ENCODE measurements at places on chromosomes 7 and 10.

DNA sequence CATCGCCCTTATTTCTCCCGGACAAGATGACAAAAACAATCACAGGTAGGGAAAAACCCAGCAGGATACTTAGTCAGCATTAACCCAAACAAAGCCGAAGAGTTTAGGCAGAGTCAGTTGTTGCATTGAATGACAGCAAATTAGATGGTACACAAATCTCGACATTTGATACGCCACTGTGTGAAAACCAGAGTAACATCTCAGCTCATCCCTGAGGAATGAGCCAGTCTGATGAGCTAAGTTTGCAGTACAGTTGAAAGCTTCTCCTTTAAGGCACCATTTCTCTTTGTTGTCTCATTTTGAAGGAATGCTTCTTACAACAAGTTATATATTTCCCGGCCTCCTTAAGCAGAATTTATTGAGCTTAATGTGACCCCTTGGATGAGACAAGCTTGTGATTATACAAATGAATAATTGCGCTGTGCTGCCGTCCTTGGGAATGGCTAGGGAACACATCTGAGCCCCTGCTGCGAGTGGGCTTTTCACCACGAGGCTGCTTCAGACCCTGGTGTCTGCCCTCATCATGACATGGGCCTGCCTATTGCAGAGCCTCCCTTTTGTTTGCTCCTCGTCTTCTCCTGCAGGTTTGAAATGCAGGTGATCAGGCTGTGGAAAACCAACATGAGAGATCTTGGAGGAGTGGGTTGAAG, 137.3 kb downstream of the CELF2 start:
- peak; percentile 43 for DNase-seq

DNA sequence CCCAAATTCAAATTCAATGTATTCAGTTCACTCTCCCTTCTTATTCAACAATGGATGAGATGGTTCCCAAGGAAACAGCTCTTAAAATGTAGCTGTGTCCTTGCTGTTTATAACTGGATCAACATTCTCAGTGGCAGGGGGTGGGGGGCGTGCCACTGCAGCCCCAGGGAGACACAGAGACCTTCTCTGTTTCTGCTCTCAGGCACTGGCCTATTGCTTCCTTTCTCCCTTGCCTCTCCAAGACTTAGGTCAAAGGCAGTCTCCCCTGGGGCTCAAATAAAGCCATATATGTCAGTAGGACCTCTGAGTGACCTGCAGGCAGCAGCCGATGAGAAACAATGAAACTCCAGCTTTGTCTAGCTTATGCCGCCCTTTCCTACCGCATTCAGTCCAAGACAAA, 20.7 kb downstream of the VSTM4 start:
- peak; percentile 36 for DNase-seq

- DNase-seq: no peak
Observed at GRCh38 chr7:21497072-21497471, 45.8 kb upstream of the DNAH11 start.

DNA sequence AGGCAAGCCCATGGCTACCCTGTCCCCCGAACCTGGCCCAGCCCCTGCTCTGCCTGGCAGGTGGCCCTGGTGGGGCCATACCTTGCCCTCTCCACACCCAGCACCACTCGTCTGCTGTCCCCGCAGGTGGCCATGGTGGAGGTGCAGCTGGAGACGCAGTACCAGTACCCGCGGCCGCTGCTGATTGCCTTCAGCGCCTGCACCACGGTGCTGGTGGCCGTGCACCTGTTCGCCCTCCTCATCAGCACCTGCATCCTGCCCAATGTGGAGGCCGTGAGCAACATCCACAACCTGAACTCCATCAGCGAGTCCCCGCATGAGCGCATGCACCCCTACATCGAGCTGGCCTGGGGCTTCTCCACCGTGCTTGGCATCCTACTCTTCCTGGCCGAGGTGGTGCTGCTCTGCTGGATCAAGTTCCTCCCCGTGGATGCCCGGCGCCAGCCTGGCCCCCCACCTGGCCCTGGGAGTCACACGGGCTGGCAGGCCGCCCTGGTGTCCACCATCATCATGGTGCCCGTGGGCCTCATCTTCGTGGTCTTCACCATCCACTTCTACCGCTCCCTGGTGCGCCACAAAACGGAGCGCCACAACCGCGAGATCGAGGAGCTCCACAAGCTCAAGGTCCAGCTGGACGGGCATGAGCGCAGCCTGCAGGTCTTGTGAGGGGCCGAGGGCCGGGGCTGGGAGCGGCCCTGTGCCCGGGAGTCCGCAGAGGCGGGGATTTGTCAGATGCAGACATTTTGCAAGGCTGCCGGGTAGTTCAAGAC, 13.2 kb downstream of the ORAI2 start:
- DNase-seq: no peak

DNA sequence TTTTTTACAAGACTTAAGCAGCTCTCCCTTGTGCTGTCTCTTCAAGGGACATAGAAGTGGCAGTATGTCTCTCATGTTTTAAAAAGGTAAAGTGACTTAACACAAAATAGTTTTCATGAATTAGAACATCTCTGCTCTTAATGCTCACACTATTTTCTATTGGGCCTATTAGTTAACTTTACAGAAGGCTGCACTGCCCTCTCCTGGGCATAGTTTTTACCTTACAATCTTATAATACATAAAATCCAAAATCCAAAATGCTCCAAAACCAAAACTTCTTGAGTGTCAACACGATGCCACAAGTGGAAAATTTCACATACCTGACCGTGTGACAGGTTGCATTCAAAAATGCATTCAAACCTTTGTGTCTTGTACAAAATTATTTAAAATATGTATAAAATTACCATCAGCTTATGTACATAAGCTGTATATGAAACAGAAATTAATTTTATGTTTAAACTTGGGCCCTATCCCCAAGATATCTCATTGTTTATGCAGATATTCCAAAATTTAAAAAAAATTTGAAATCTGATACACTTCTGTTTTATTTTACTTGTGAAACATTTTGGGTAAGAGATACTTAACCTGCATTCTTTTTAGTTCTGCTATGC, 25.8 kb downstream of the TES start:
- DNase-seq: peak; percentile 60

DNA sequence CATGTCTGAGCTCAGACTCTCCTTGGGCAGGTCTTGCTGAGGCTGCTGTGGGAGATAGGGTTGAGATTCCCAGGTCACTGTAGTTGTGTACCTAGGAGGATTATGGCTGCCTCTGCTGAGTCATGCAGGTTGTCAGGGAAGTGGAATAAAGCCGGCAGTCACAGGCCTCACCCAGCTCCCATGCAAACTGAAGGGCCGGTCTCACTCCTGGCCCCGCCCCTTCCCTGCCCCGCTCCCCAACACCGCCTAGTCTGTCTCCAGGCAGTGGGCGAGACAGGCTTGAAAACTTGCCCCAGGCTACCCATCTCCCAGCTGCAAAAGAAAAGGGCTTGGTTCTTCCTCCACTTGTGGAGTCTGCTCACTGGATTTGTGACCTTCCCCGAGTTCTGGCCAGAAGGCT, 41.6 kb upstream of the SDHAF3 start:
- DNase-seq: no peak

GRCh38 chr7:55591282-55591931, 19.1 kb upstream of the VOPP1 start:
- no peak for DNase-seq

GRCh38 chr7:139748373-139748765, 29.4 kb downstream of the HIPK2 start:
- DNase-seq: no peak

- DNase-seq: no peak
Observed at GRCh38 chr7:87003872-87004798, 55.3 kb downstream of the ELAPOR2 start.

DNA sequence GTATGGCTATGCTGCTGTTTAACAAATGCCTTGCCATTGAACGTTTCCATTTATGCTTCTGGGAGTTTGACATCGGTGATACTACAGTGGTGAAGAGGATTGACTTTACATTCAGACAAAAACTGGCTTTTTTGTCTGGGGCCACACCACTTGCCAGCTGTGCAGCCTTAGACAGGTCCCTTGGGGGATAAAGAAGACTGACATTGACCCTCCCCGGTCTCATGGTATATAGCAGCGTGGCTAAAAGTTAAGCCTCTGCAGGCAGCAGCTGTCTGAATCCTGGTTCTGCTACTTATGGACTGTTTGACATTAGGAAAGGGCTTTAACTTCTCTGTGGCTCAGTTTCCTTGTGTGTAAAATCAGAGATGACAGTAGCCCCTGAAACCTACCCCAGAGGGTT, 42.0 kb upstream of the PTF1A start:
- DNase-seq: no peak

- DNase-seq: no peak
Observed at GRCh38 chr7:18354108-18355085, 141.2 kb upstream of the HDAC9 start.

DNA sequence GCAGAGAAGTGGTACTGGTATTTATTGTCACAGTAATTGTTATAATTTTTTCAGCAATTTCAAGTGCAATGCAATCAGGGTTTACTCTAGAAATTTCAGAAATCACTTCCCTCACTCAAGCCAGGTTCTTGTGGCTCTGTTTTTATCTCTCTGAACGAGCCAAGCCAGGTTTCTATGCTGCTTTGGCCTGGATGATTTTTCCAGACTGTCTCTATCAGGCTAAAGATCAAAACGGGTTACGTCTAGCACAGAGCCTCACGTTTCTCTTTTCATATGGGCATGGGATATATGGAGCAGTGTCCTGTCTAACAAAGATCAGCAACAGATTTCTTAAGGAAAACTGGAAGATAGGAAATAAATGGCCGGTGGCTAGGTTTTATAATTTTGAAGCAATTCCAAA, 1105.3 kb downstream of the NRG3 start:
- no peak for DNase-seq

DNA sequence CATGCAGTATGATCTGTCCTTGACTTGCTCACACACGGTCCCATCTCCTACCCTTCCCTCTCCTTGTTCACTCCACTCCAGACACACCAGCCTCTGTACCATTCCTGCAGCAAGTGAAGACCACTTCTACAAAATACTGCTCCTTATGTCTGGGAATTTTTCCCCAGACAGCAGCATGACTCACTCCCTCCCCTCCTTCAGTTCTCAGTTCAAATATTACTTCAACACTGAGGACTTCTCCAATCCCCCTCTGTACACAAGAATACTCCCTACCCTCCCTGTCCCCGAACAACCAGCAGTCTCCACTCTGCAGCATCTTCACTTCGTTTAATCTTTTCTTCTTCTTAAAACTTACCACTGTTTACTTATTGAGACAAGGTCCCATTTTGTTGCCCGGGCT, 474.0 kb downstream of the GPAM start:
- no peak for DNase-seq

- no peak for DNase-seq
Observed at GRCh38 chr7:41685684-41686083, 17.2 kb downstream of the INHBA start.

DNA sequence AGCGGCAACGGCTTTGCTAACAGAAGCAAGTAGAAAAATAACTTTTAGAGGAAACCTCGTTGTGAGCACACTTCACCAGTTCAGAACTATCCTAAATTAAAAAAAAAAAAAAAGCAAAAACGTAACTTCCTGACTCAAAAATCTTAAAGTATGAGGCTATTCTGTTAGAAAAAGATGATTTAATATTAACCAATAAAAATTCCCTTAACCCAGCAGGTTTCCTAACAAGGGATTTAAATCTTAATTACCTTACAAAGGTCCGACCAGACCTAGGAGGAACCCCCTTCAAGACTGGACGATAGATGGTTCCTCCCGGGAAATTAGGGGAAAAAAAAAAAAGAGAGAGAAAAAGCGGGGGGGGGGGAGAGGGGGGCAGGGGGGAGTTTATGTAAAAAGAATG, 22.9 kb upstream of the CHST3 start:
- no peak for DNase-seq

- no peak for DNase-seq
Observed at GRCh38 chr10:57579926-57580325, 687.8 kb downstream of the IPMK start.

DNA sequence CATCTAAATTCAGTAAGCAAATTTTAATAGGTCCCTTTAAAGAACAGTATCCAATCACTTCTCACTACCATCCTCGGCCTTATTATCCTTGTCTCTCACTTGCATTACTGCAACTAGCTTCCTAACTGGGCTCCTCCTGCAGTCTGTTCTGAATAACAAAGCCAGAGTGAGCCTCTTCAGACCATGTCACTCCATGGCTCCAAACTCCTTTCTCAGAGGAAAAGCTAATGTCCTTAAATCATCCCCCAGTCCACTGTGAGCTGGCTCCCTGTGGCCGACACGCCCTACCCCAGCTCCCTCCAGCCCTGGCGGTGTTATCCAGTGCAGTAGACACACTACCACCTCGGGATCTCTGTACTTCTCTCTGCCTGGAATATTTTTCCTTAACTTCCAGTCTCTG, 80.0 kb downstream of the EPC1 start:
- DNase-seq: no peak

DNA sequence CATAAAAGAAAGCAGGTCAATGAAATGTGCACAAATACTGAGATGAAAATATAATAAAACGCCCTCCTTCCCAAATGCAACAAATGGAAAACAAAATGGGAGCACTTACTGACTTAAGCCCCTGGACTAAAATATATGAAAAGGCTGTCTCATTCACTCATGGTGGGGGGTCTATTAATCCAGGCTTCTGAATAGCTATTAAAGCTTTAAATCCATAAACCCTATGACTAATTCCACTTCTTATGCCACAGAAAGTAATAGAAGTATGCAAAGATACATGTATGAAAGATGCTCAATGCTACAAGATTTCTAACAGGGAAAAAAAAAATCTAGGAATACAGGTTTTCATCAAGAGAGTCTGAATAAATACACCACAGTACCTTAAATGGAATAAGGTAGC, 20.5 kb downstream of the EIF3A start:
- DNase-seq: no peak

GRCh38 chr7:149291781-149292461, 29.9 kb downstream of the ZNF783 start:
- no peak for DNase-seq

- DNase-seq: no peak
Observed at GRCh38 chr10:90912854-90913479, 7.9 kb downstream of the ANKRD1 start.

DNA sequence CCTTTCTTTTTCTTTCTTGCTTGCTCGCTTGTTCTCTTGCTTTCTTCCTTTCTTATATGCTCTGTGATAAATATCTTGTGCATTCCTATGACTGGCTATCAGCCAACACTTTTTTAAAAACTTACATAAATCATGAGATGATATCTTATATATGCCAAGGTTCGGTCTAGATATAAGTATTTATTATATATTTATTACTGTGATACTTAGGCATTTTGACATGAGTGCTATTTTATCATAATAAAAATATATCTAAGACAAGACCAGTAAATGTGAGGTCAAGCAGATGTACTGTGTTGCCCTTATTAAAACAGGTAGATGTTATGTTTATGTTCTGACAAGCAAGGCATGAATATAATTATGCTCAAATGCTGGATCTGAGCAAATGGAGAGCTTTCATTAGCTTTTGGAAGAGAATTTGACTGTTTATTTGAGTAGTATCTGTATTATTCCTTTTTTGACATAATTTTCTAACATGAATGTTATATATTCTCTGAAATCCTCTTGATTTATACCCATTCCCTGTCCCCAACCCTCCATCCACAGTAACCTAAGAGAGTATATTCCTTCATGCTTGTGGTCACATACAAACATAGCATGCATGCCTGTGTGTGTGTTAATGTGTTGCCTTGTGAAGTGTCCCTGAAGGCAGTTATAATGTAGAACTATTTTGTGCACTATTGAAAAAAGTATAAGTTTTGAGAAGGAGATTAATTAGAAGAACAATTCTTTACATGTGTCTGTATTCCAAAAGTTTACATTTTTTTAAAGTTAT, 158.0 kb downstream of the HDAC9 start:
- DNase-seq: no peak

All from skin of body (tissue), 3 donors.